ENCODE measurements at places on chromosomes 1 and 21. TPM values are rescaled to one million over a fixed set of nuclear protein-coding genes. Genes with fewer than 3 reads are reported as not detected.
A peak's percentile ranks its signal among the peaks of the same experiment; 100 is the strongest.

DNA sequence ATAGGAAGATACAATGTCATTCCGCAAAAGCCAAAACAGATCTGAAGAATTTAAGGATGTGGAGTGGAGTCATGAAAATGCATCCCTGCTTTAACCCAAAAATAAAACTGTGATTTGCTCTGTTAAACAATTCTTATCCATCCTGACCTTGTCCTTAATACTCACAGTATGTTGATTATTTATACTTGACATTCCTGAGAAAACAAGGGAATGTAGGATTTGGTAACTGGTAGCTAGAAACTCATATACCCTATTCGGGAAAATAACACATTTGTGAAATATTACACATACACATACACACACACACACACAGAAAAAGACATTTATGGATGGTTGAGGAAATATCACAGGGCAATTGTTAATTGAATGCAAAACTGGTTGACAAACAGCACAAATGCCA, 80.2 kb downstream of the FMN2 start:
- no peak overlapping the region for H3K4me3 ChIP-seq
- peaks cover 11% of the 10 kb centered on the region for H3K27me3 ChIP-seq
- no peaks in the 10 kb centered on the region for H3K4me1 ChIP-seq
- peaks cover 3% of the 10 kb centered on the region for H3K36me3 ChIP-seq
- DNase-seq: no peak

- H3K4me3 ChIP-seq: peak overlapping the region; percentile 97
- peak overlapping the region; percentile 98 for H3K27ac ChIP-seq
- DNase-seq: peak; percentile 84
- no peaks in the 10 kb centered on the region for H3K27me3 ChIP-seq
Observed at GRCh38 chr1:75723989-75724471, 479 bp upstream of the ACADM start.

- H3K4me1 ChIP-seq: peaks cover 16% of the 10 kb centered on the region
- H3K4me3 ChIP-seq: no peak overlapping the region
- H3K36me3 ChIP-seq: peaks cover 6% of the 10 kb centered on the region
- no peak for DNase-seq
Observed at GRCh38 chr1:114720492-114720891, 3.9 kb upstream of the NRAS start.

GRCh38 chr1:32892368-32893197, 6.3 kb downstream of the HPCA start:
- peaks cover 8% of the 10 kb centered on the region for H3K4me1 ChIP-seq
- peak; percentile 25 for DNase-seq
- peak overlapping the region; percentile 75 for H3K27ac ChIP-seq
- peaks cover 89% of the 10 kb centered on the region for H3K27me3 ChIP-seq
- H3K36me3 ChIP-seq: no peaks in the 10 kb centered on the region
- H3K4me3 ChIP-seq: peak overlapping the region; percentile 79

DNA sequence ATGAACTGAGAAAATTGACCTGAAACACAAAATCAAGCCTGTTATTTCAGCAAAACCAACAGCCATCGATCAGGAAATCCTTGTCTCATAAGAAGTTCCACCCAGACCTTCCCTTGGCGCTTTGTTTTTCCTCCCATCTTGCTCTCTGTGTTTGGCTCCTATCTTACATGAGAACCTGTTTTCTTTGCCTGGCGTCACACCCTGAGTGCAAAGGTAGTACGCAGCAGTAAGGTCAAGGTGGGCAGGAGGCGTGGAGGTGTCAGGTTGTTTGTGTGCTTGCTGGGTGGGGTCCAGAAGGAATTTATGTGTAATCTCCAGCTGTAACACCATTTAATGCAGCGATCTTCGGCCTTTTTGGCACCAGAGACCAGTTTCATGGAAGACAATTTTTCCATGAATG, 50.5 kb downstream of the C1orf21 start:
- no peaks in the 10 kb centered on the region for H3K4me1 ChIP-seq
- no peak for DNase-seq
- no peak overlapping the region for H3K4me3 ChIP-seq
- H3K27ac ChIP-seq: no peak overlapping the region
- H3K27me3 ChIP-seq: no peaks in the 10 kb centered on the region
- H3K36me3 ChIP-seq: no peaks in the 10 kb centered on the region

- H3K27me3 ChIP-seq: peaks cover 33% of the 10 kb centered on the region
- H3K27ac ChIP-seq: no peak overlapping the region
- no peak overlapping the region for H3K4me3 ChIP-seq
- no peaks in the 10 kb centered on the region for H3K4me1 ChIP-seq
Observed at GRCh38 chr1:175146529-175147213, 45.9 kb downstream of the KIAA0040 start.

DNA sequence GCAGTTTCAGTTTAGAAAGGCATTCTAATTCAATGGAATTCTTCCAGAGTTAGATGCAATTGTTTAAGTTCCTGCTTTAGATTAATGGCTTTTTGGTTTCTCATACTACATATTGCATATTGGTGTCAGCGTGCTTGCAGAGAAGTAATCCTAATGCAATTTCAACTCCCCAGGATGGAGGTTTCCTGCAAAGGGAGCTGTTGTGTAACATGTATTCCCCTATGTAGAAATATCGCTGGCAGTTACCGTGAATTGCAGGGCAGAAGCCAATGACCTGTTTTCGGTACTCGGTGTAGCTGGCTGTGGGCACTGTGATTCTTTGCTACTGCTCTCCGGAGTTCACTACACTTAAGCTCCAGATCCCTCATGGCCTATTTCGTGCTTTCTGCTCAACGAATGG, 256.1 kb upstream of the PTBP2 start:
- no peak overlapping the region for H3K27ac ChIP-seq
- no peaks in the 10 kb centered on the region for H3K4me1 ChIP-seq
- H3K36me3 ChIP-seq: peaks cover 5% of the 10 kb centered on the region
- H3K27me3 ChIP-seq: no peaks in the 10 kb centered on the region
- H3K4me3 ChIP-seq: no peak overlapping the region
- DNase-seq: no peak

DNA sequence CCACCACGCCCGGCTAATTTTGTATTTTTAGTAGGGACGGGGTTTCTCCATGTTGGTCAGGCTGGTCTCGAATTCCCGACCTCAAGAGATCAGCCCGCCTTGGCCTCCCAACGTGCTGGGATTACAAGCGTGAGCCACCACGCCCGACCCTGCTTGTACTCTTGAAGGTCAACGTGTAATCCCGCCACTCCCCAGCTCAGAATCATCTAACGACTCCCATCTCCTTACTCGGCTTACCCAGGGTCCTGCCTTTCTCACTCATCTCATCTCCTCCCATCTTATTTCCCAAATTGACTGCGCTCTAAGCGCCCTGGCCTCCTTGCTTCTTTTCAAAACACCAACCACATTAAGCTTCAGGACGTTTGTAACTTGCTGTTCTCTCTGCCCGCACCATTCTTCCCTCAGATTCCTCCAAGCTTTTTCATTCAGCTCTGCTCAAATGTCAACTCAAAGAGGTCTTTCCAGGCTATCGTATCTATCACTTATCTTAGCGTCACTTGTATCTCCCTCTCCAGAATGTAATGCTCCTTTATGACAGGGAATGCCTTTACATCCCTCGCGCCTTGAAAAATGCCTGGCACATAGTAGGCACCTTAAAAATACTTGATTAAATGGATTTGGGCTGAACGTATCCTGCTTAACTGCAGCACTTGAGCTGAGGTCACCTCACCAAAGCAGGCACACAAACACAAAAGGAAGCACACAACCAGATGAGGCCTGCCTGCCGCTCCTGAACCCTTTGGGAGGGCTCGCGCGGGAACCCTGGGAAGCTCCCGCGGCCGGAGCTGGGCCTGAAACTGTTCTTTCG, 1.4 kb upstream of the USP1 start:
- H3K4me3 ChIP-seq: peak overlapping the region; percentile 97
- H3K36me3 ChIP-seq: peaks cover 1% of the 10 kb centered on the region
- peaks cover 44% of the 10 kb centered on the region for H3K4me1 ChIP-seq
- no peak for DNase-seq
- H3K27me3 ChIP-seq: no peaks in the 10 kb centered on the region

GRCh38 chr1:27864264-27864895, 8.0 kb upstream of the THEMIS2 start:
- H3K27me3 ChIP-seq: no peaks in the 10 kb centered on the region
- peaks cover 28% of the 10 kb centered on the region for H3K4me1 ChIP-seq
- peak overlapping the region; percentile 66 for H3K4me3 ChIP-seq
- H3K27ac ChIP-seq: peak overlapping the region; percentile 36
- H3K36me3 ChIP-seq: no peaks in the 10 kb centered on the region

DNA sequence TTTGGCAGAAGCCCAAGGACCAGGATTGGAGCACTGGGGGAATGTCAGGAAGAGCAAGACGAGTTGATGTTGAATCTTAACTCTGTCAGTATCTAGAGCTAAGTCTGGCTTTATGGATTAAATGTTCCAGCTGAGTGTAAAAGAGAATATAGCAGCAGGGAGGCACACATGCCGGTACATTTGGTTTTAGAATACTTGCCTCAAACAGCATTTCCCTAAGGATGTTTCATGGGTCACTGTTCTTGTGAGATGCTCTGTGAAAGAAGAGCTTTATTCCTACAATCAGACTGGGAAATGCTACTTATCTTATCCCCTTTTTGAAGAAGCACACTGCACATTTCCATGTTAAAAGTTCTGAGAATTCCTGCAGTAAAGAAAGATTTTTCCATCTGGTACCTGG, 440.3 kb upstream of the B3GALT2 start:
- H3K27ac ChIP-seq: no peak overlapping the region
- no peaks in the 10 kb centered on the region for H3K36me3 ChIP-seq
- H3K4me3 ChIP-seq: no peak overlapping the region
- no peak for DNase-seq
- H3K4me1 ChIP-seq: no peaks in the 10 kb centered on the region

DNA sequence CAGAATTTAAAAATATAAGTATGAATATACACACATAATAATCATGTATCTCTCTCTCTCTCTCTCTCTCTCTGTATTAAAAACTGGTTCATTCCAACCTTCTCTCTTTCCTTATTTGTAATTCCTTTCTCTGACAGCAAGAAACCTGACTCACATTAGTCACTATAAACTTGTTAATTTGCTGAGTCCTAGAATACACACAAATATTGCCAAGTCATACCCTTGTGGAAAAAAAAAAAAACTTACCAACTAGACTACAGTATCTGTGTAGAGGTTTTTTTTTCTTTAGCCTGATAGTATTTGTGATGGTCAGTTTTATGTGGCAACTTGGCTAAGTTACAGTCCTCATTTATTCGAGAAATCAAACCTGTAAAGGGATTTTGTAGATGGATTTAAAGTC, 26.3 kb upstream of the NHLH2 start:
- no peak overlapping the region for H3K4me3 ChIP-seq
- H3K27me3 ChIP-seq: peaks cover 5% of the 10 kb centered on the region
- peaks cover 3% of the 10 kb centered on the region for H3K36me3 ChIP-seq
- no peak overlapping the region for H3K27ac ChIP-seq
- H3K4me1 ChIP-seq: no peaks in the 10 kb centered on the region

DNA sequence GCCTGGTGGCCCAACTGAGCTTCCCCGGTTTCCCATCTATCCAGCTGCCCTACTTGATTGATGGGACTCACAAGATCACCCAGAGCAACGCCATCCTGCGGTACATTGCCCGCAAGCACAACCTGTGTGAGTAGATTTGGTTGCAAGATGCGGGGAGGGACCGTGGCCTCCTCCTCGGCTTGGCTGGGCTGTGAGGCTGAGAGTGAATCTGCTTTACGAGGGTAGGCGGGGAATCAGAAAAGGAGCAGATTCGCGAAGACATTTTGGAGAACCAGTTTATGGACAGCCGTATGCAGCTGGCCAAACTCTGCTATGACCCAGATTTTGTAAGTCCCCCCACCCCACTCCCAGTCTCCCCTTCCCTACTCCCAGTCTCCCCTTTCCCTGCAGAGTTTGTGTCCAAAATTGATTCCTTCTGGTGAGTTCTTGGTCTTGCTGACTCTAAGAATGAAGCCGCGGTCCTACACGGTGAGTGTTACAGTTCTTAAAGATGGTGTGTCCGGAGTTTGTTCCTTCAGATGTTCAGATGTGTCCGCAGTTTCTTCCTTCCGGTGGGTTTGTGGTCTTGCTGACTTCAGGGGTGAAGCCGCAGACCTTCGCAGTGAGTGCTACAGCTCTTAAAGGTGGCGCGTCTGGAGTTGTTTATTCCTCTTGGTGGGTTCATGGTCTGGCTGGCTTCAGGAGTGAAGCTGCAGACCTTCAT, 1.5 kb downstream of the GSTM2 start:
- H3K27ac ChIP-seq: no peak overlapping the region
- no peak for DNase-seq
- no peaks in the 10 kb centered on the region for H3K27me3 ChIP-seq
- H3K4me1 ChIP-seq: peaks cover 24% of the 10 kb centered on the region

DNA sequence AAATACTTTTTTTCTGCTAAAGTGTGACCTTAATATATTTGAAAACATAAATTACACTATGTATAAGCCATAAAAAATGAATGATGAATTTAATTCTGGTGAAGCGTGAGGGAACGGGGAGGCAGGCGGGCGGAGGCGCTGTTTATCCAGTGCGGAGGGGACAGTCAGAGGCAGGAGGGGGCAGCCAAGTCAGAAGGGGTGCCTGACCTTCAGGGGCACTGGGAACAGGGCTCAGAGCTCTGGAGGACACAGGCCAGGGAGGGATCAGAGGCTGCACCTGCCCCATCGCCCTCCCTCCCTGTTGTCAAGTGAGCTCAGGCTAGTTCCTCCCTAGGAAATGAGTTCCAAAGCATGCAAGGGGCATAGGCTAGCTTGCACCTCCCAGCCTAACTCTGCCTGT, 82.0 kb upstream of the CASZ1 start:
- no peak overlapping the region for H3K4me3 ChIP-seq
- no peaks in the 10 kb centered on the region for H3K36me3 ChIP-seq
- no peak overlapping the region for H3K27ac ChIP-seq
- H3K4me1 ChIP-seq: no peaks in the 10 kb centered on the region
- H3K27me3 ChIP-seq: peaks cover under 1% of the 10 kb centered on the region

DNA sequence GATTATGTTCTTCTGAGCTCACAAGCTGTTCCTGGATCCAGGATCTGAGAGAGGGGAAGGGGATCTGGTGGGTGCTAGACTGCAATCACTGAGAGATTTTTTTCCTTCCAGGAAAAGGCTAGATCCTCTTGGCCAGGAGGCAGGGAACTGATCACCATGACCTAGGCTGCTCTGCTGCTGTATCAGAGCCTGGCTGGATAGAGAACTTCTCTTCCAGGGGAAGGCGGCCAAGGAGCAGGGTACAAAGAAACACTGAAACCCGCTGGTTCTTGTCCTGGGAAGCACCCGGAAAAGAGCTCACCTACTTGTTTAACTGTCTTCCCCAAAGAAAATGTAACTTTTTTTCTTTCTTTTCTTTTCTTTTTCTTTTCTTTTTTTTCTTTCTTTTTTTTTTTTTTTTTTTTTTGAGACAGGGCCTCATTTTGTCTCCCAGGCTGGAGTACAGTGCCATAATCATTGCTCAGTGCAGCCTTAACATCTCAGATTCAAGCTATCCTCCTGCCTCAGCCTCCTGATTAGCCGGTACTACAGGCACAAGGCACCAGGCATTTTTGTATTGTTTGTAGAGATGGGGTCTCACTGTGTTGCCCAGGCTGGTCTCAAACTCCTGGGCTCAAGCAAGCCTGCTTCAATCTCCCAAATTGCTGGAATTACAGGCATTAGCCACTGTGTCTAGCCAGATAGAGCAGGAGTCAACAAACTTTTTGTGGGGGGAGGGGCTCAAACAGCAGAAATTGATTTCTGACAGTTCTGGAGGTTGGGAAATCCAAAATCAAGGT, 12.4 kb upstream of the RPS6KA1 start:
- H3K4me3 ChIP-seq: no peak overlapping the region
- peaks cover 1% of the 10 kb centered on the region for H3K27me3 ChIP-seq
- H3K36me3 ChIP-seq: no peaks in the 10 kb centered on the region
- no peak overlapping the region for H3K27ac ChIP-seq
- H3K4me1 ChIP-seq: no peaks in the 10 kb centered on the region

GRCh38 chr1:17892851-17893250, 137.7 kb downstream of the ACTL8 start:
- H3K27ac ChIP-seq: no peak overlapping the region
- no peaks in the 10 kb centered on the region for H3K36me3 ChIP-seq
- no peak for DNase-seq
- no peak overlapping the region for H3K4me3 ChIP-seq
- peaks cover 60% of the 10 kb centered on the region for H3K27me3 ChIP-seq

The DMBX1 gene
- not detected for total RNA-seq

The SYPL2 gene
- not detected for total RNA-seq

The CYB561D1 gene
- total RNA-seq: 33.6 TPM

The LENEP gene
- total RNA-seq: 0.77 TPM

The FYB2 gene
- not detected for total RNA-seq
